ENCODE measurements at places on chromosomes 11 and 22. TPM values are rescaled to one million over a fixed set of nuclear protein-coding genes. Genes with fewer than 3 reads are reported as not detected.

GRCh38 chr11:87394924-87395323 is 357.2 kb downstream of the TMEM135 start:
- DNase-seq, result no peak

The OR52A1 gene
- polyA plus RNA-seq, result 0.82 TPM

- no peak for DNase-seq
Measured at GRCh38 chr22:31332886-31333285, 13.3 kb downstream of the PATZ1 start.

GRCh38 chr22:34057726-34058125 is 137.4 kb upstream of the LARGE1 start:
- no peak for DNase-seq

- DNase-seq, result no peak
Measured at GRCh38 chr22:30932661-30933060, 35.9 kb downstream of the MORC2 start.

The C11orf52 gene
- polyA plus RNA-seq, result 4.7 TPM

- no peak for DNase-seq
Measured at GRCh38 chr22:28247136-28247535, 328.1 kb upstream of the PITPNB start.

The SWAP70 gene
- 28.2 TPM for polyA plus RNA-seq

- no peak for DNase-seq
Measured at GRCh38 chr11:100630898-100631297, 56.2 kb upstream of the ARHGAP42 start.

DNA sequence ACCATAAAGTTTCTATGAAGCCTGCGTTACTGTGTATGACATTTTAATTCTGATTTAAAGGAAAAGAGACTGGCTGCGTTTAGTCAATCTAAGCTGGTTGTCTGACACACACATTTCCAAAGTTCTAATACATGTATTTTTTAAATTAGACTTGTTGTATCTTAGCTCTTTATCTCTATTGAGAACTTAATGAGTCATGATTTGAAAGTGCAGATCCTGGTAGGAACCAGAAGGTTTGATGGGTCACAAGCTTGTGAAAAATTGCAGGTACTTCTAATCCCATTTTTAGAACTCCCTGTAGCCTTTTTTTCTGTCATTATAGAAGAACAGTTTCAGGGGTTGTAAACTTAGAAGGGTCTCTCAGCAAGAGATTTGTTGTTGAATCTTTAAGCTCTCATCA is 210.3 kb downstream of the DDX10 start:
- DNase-seq, result no peak

GRCh38 chr11:83115026-83115425 is 41.9 kb upstream of the PCF11 start:
- no peak for DNase-seq

- no peak for DNase-seq
Measured at GRCh38 chr11:131146827-131147490, 223.5 kb upstream of the NTM start.

The MFRP gene
- not detected for polyA plus RNA-seq

DNA sequence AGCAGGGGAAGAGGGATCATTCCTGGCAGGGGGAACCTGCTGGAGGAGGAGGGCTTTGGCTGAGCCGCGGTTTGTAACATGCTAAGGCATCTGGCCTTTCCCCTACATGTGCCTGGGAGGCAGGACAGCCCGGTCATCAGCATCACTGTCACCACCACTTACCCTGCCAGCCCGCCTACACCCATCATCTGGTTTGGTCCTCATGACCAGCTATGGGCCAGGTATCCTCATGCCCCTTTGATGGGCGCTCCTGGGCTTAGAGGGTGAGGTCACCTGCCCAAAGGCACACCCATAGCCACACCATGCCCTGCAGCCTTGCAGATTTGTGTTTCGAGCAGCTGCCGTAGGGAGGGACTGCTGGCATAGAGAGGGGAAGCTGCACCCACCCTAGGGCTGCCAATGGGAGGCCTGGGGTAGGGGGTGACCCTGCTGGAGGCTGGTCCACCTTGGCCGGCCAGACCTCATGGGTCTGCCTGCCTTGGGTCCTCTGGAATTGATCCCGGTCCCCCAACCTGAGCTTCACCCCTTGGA is 2.6 kb downstream of the MRGPRF start:
- no peak for DNase-seq

The GAB4 gene
- polyA plus RNA-seq, result 0.37 TPM

DNA sequence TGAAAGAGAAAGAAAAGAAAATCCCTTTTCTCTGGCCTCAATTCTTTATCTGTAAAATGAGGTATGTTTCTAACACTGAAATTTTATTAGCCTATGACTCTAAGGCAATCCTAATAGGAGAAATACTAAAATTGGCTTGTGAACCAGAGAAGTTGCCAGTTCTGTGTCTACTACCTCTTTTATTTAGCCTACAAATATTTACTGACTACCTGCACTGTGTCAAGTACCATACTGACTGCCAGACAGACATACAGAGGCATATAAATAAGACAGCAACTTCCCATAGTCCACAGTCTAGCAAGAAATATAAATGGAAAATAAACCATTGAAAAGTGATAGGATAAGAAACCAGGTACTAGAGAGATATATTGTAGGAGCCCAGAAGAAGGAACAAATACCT is 2.4 kb upstream of the SOX6 start:
- DNase-seq, result no peak

The LRRC51 gene
- polyA plus RNA-seq, result 4.8 TPM

The CALCA gene
- 2.5 TPM for polyA plus RNA-seq

The HNRNPUL2 gene
- polyA plus RNA-seq, result 9.4 TPM

GRCh38 chr11:76598426-76598839 is 72.1 kb downstream of the LRRC32 start:
- peak; percentile 76 for DNase-seq

DNA sequence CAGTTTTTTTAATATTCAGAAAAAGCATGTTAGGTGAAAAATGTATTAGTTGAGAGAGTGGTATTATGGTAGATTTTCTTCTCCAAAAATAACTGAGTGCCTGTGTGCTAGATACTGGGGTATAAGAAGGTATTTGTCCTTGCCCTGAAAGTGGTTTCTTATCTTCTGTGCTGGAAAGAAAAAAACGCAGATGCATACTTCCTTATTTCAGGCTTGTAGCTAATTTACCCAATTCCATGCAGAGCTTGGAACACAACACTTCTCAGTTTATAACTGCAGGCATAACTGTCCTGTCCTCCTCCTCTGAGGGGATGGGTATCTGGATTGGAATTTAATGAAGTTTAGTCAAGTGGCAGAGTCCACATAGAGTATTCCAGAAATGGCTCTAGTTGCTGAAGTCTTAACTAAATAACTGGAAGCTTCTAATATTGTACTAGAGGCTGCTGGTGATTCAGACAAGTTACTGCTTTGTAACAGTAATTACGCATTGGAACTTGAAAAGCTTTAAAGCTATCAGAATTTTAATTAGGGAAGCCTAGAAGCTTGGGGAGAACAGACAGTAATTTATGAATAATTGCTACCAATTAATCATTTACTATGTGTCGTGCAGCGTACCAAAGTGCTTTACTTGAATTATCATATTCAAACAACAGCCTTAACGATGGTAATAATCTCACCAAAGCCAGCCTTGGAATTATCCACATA is 12.7 kb upstream of the C11orf91 start:
- no peak for DNase-seq

- no peak for DNase-seq
Measured at GRCh38 chr22:50525858-50526107, 385 bp upstream of the SCO2 start.

DNA sequence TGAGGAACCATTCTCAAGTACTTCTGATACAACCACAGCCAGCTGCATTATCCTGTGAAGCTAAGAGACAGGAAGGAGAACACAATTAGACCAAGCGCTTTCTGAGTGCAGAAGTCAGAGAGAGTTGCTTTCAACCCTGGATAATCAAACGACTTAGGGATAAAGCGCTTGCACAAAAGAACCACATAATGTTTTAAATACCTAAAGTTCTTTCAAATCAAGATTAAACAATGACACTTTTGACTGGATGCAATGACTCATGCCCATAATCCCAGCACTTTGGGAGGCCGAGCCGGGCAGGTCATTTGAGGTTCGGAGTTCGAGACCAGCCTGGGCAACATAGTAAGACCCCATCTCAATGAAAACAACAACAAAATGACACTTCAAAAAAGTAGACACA is 145.1 kb downstream of the SWAP70 start:
- no peak for DNase-seq

The OR4A47 gene
- polyA plus RNA-seq, result not detected

The KCNE3 gene
- 2.4 TPM for polyA plus RNA-seq

The TRMT112 gene
- polyA plus RNA-seq, result 1,003 TPM

DNA sequence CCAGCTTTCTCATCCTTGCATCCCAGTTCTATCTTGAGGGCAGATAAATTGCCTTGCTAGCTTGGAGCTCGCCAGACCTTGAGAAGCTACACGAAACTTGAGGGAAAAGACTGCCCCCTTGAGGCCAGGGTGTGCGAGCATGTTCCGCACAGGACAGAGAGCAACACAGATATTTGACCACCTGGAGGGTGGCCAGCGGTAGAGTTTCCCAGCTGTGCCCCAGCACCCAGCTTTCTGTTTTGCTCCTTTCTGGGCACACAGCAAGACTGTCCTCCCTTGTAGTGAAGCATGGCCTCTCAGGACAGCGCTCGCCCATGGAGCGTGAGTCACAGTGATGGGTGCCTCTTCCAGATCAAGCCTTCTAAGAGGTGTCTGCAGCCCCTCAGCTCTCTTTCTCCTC is 23.5 kb downstream of the SPATA19 start:
- peak; percentile 93 for DNase-seq

DNA sequence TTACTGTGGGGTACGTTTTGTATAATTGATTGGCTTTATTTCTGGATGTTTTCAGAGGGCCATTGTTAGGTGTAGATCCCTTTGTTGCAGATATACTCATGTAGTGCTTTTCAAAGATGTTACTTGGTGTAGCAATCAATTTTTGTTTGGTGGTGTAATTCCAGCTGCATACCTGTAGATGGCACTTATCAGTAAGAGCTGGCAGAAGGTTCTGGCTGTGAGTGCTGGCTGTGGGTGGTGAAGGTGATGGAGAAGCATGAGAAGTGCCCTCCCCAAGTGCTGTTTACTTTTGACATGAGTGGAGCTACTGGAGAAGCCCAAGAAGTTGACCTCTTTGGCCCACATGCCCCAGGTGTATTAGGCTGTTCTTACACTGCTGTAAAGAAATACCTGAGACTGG is 1074.9 kb downstream of the FAM181B start:
- peak; percentile 70 for DNase-seq

- no peak for DNase-seq
Measured at GRCh38 chr22:38607680-38608079, 37.7 kb upstream of the DMC1 start.

The SPI1 gene
- polyA plus RNA-seq, result 0.23 TPM

GRCh38 chr22:36224245-36224644 is 15.1 kb downstream of the APOL2 start:
- no peak for DNase-seq

The SPDYC gene
- polyA plus RNA-seq, result 0.52 TPM

The NLRP6 gene
- 0.15 TPM for polyA plus RNA-seq

The MMP3 gene
- not detected for polyA plus RNA-seq

DNA sequence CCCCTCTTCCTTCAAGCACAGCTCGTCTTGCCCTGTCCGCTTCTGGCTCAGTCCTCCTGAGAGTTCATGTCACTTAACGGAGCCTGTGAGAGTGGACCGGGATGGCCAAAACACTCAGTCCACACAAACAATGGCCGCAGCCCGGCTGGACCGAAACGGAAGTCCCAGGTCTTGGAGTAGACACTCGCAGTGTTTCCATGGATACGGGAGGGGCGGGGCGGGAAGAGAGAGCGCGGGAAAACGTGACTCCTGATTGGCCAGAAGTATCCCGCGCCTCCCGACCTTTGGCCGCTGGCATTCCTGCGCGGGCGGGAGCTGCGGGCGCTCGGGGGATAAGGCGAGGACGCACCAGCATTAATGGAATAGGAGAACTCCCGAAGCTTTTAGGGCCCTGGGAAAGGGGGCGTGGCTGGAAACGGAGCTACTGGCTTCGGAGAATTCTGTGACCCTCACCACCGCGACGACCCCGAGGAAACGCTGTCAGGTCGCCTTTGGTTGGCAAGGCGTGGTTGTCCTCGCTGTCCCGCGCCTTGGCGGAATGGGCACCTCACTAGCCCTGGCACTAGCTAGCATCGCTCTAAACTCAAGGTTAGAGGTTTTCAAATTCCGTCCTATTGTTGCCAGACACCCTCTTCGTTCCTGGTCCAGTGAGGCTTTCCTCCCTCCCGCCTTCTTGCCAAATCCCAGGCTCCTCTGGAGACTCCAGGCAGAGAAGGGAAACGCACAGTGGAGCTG is at the start of the genes NLRP14 and ZNF214:
TSS of gene NLRP14 (plus strand) at position 297 of the 735 bp plus-strand sequence. CDS start 18,108 bp downstream, outside the sequence.
TSS of gene ZNF214 (minus strand) at position 164 of the 735 bp plus-strand sequence. CDS start 17,511 bp downstream, outside the sequence.
- peak; percentile 98 for DNase-seq

The LPXN gene
- 1.3 TPM for polyA plus RNA-seq

DNA sequence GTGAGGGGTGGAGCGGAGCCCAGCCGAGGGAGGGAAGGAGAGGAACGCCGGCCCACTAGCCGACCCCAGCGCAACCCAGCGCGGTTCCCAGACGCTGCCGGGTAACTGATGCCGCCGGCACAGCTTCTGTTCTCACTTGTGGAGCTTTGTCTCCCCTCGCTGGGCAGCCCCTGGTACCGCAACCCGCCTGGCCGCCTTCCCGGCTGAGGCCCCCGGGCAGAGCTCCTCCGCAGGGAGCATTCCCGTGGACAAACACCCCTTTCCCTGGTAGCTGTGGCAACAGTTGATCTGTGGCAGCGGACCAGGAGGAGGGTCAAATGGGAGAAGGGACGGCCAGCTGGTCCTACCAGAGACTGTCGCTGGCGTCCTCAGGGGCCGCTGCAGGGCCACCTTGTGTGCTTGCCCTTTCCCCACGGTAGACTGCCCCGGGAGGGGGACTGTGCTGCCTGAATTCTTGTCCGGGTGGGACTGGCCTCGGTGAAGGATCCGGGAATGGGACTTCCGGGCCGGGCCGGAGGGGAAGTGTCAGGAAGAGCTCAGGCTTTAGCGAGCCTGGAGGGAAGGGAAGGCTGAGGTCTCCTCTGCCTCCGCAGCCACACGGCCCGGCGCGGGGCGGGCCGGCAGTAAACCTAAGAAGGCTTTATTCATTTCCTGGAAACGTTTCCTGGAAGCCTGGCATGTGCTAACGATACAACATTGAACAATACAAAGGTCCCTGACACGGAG is 468.0 kb downstream of the OPCML start:
- peak; percentile 94 for DNase-seq

DNA sequence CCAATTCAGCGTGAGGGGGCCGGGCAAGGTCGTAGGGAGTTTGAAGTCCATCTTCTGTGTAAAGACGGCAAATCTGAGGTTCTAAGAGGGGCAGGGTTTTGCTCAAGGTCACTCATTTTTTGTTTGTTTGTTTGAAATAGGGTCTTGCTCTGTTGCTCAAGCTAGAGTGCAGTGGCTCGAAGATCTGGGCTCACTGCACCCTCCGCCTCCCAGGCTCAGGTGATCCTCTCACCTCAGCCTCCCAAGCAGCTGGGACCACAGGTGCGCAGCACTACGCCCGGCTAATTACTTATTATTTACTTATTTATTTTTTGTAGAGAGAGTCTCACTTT is 355 bp upstream of the AP1B1 start:
- DNase-seq, result no peak

- no peak for DNase-seq
Measured at GRCh38 chr11:19589567-19590260, 122.9 kb upstream of the NAV2 start.

GRCh38 chr11:15233371-15234165 is 118.8 kb downstream of the INSC start:
- no peak for DNase-seq

GRCh38 chr22:26753125-26753862 is 95.9 kb downstream of the MIAT start:
- DNase-seq, result peak; percentile 63

- no peak for DNase-seq
Measured at GRCh38 chr22:29115682-29116288, 43.0 kb downstream of the KREMEN1 start.

The ISX gene
- polyA plus RNA-seq, result not detected

Data from GM23338 (cell line).